ENCODE measurements at places on chromosomes 11 and 22.

DNA sequence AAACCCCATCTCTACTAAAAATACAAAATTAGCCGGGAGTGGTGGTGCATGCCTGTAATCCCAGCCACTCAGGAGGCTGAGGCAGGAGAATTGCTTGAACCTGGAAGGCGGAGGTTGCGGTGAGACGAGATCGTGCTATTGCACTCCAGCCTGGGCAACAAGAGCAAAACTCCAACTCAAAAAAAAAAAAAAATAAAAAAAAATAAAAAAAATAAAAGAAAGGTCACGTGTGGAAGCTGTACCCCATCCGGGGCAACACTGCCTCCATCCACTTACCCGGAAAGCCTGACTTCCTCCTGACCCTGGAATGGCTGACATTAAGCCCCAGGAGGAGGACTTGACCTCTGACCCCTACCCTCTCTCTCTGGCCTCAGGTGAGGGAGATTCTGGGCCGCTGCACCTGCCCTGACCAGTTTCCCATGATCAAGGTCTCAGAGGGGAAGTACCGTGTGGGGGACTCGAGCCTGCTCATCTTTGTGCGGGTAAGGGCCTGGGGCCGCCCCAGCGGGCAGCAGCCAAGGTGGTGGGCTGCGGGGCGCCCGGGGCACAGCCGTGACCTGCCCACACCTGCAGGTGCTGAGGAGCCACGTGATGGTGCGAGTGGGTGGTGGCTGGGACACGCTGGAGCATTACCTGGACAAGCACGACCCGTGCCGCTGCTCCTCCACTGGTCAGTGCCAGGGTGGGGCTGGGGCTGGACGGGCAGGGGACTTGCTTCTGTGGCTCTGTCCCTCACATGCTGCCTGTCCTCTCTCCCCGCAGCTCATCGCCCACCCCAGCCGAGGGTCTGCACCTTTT lies 3.8 kb downstream of the GAS2L1 start:
- DNase-seq, result no peak

DNA sequence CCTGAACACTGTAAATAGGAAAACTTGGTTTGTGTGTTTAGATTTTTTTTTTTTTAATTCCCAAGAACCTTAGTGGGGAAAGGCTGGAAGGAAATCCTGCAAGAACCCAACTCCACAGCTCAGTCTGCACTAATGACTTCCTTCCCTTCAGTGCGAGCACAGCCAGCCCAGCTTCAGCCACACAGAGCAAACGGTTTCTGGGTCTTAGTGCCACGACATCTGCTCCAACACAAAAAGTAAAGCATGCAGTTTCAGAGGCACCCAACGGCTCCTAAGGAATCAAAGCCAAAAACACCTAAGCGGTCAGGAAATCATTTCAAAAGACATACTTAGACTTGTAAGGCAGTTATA lies 236.1 kb downstream of the TTC28 start:
- DNase-seq, result no peak

DNA sequence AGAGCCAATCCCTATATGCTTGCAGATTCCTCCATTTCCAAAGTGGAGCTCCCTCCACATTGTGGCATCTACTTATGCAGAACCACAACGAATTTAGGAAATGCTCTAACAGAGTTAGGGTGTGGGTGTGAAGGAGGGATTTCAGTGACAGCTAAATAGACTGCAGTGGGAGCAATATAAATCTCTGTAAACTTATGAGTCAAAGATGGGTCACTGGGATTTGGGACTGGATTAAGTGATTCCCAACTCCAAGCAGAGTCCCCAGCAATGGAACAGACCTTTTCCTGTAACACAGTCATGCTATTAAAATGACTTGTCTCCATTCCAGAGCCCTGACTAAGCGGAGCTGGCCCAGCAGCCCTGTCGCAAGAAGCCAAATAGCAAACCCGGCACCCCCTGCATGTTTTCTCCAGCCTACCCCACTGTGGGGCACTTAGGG lies 36.6 kb downstream of the RPL27A start:
- no peak for DNase-seq

DNA sequence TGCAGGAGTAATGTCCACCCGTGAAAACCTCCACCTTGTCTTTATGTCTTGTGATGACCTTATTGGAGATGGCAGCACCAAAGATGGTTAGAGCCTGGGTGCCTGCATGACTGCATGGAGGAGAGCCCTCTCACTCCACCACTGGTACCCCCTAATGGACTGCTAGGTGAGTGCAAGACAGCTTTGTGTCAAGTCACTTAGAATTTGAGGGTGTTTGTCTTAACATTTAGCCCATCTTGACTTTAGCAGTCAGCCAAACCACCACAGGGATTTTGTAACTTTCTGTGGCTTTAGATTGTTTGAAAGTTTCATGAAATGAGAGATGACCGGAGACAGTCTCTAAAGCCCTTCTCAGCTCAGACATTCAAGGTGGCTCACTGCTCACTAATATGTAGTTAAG lies 232.9 kb upstream of the NCAM1 start:
- no peak for DNase-seq

DNA sequence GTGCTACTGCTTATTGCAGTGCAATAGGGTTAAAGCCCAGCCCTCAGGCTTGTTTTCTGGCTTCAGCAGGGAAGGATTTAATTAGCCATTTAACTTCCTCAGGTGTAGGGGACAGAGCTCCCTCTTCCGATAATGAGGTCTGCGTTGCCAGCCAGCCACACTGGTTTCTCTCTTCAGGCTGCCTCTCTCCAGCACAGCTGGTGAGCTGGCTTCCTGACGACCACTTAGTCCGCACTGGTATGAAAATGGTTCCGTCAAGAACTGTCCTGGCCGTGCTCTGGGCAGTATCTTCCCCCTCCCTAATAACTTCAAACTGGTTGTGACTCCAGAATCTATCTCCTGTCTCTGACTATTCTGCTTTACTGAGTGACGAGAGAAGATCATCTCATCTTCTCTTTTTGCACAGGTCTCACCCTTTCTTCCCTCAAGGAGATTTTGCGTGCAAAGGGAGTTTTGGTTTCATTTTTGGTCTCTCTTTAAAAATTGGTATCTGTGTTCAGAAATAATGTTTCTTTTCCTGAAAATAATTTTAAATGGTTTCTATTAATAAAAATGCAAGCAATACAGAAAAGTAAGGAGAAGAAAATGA lies 49.2 kb downstream of the CNTN5 start:
- DNase-seq, result no peak

- no peak for DNase-seq
These were observed 105.4 kb downstream of the TTC28 start for GRCh38 chr22:28574159-28574788.

DNA sequence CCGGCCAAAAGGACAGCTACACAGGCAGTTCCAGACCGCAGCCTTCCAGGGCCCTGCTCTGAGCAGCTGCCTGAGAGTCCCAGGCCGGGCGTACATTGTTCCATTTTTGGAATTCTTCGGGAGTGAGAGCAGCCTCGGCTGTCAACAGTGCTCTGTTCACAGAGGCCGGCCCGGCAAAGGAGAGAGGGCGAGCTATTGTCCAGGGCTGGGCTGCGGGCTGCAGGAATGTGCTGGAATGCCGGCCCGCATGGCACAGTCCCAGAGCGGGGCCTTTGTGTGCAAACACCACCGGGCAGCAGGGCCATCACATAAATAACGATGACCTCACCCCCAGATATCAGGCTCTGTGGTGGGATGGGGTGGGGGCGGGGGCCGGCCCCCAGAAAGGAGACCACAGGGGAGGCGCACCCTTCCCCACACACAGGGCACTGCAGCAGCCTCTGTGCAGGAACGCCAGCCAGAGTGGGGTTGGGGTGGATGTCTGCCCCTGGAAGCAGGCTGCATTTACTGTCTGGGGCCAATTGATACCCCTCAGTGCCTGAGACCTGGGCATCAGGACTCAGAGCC lies 15.8 kb downstream of the LINC01488 start:
- no peak for DNase-seq

GRCh38 chr11:67438158-67438902 lies 848 bp upstream of the PTPRCAP start:
- DNase-seq, result peak; percentile 43

- no peak for DNase-seq
These were observed 8.8 kb upstream of the ELFN2 start for GRCh38 chr22:37435970-37436603.

DNA sequence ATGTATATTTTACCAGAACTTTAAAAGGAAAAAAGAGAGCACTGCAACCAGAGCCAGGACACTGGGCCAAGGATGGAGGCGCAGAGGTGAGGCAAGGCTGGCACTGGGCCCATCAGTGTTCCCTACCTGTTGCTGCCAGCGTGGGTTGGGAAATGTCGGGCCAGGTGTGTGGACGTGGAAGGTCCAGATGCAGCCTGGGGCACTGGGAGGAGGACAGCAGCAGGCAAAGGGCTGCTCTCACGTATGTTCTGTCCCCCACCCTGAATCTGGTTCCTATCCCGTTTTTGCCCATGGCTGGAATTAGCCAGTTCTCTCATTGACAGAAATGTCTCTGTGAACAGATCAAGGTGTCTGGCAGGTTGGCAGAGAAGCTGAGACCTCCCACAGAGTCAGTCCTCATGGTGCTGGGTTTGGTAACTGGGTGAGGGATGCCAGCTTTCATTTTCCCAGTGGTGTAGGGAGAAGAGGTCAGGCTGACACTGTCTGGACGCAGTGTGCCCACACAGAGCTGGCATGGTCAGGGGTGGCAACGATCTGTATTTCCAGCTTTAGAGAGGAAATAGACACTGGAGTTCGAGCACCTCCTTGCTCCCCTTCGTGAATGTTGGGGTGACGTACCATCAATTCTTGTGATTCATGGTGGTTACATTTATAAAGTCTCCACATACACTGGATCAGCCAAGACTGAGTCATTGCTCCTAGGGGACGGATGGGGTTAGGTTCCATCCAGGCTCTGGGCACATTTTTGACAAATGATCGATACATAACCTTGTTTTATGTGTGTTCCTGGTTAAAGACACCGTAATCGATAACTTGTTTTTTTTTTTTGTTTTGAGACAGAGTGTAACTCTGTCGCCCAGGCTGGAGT lies 4.3 kb upstream of the PNPLA3 start:
- no peak for DNase-seq

DNA sequence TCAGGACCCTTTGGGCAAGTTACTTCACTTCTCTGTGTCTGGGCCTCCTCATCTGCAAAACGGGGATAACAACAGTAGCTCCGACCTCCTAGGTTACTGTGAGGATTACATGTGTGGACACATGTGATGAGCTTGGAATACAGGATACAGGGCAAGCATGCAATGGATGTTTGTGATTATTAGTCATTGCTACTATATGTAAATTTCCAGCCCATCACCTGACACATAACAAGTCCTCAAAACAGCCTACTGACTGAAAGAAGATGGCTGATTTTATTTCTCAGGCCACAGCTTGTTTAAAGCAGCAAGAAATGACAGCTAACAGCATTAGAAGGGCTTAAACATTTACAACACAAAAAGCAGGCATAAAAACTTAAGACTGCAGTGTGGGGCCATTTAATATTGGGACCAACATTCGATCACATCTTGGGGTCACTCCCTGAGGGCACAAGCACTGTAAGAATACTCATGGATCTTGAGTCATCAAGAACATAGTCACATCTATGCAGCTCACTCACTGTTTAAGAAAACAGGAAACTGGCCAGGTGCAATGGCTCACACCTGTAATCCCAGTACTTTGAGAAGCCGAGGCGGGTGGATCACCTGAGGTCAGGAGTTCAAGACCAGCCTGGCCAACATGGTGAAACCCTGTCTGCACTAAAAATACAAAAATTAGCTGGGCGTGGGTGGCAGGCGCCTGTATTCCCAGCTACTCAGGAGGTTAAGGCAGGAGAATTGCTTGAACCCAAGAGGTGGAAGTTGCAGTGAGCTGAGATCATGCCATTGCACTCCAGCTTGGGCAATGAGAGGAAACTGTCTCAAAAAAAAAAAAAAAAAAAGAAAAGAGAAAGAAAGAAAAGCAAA lies 49.5 kb downstream of the ABTB2 start:
- DNase-seq, result no peak

GRCh38 chr11:104705490-104706190 lies 192.6 kb downstream of the CASP12 start:
- peak; percentile 5 for DNase-seq

DNA sequence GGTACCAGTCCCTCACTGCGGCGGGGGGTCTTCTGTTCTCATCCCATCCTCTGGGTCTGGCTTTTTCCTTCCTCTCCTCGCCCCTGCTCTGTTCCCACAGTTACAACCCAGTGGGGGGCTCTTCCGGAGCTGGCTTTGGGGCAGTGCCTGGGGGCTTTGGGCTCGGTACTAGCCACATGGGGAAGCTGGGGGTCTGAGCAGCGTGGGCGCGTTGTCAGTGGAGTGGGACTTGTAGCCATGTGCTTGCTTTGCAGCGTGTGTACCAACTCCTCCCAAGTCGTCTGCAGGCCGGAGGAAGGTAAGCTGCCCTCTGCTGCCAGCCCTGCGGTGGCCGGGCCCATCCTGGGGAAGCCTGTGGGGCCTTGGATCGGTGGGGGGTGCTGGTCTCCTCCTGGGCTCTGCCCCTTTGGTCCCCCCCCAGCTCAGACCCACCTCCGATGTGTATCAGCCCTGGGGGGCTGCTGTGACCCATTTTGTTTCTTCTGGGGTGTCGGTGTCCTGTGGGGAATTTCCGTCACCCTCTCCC lies 17.5 kb downstream of the MUC2 start:
- DNase-seq, result no peak

GRCh38 chr22:41344189-41344788 lies 37.5 kb upstream of the TEF start:
- no peak for DNase-seq

- DNase-seq, result no peak
These were observed 45.4 kb upstream of the MYOD1 start for GRCh38 chr11:17673951-17674350.

DNA sequence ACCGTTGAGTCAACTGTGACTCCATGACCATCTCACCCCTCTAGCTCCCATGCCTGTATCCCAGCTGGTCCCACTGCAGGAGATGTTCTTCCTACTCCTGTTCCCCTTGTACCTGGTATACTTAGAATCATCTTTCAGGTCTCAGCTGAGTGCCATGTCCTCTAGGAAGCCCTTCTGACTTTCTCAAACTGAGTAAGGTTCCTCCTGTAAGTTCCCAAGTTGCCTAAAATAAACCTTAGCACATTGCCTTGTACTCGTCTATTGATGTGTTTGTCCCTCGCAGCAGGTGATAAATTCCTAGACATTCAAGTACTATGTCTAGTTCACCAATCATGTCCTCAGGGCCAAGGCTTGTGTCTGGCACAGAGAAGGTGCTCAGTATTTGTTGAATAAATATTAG lies 18.4 kb upstream of the ASCC2 start:
- DNase-seq, result no peak

DNA sequence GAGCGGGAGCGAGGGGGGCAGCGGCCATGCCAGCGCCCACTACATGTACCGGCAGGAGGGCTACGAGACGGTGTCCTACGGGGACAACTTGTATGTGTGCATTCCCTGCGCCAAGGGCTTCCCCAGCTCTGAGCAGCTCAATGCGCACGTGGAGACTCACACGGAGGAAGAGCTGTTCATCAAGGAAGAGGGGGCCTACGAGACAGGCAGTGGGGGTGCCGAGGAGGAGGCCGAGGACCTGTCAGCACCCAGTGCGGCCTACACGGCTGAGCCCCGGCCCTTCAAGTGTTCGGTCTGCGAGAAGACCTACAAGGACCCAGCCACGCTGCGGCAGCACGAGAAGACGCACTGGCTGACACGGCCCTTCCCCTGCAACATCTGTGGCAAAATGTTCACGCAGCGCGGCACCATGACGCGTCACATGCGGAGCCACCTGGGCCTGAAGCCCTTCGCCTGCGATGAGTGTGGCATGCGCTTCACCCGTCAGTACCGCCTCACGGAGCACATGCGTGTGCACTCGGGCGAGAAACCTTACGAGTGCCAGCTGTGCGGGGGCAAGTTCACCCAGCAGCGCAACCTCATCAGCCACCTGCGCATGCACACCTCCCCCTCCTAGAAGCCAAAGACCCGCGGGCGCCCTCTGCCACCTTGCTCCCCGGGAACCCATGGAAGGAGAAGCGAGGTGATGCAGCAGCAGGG lies 20.9 kb upstream of the TMEM191C start:
- no peak for DNase-seq

Data from activated CD4-positive, CD25-positive, alpha-beta regulatory T cell (primary cell).